ENCODE measurements at places on chromosomes 5 and 9.

- DNase-seq: no peak
Observed at GRCh38 chr5:172421-172820, 18.9 kb upstream of the LRRC14B start.

DNA sequence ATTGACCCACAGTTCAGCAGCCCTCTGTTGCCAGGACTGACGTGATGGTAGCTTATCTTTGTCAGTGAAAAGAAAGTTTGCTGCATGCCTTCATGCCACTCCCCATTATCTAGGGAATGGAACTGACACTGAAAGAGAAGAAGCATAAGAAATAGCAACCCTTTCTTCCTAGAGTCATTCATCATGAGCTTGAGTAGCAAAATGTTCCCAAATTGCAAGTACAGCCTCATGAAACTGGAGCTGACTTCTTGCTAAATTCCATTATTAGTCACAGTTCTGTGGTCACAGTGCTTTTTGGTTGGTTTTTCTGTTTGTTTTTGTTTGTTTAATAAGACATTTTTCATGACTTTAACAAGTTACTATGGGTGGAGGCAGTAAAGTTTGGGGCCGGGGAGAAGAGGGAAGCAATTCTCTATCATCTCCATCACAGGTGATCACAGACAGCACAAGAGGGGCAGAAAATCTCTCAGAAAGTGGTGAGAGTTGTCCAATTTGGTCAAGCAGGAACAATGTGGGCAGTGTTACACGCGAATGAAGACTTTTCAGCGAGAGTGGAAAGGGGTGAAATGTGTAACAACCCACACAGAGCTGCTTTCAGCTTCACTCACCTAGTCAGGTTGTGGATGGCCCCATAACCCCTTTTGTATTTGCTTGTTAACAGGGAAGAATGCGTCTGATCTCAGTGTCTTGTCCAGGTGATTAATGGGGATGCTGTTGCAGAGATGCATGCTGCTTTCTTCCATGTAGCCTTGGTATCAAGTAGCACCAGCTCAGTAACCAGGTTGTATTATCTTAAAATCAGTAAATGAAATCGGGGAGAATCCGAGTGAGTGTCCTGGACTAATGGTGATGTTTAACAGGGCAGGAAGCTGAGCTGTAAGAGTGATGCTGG, 440.4 kb downstream of the DMRT2 start:
- DNase-seq: no peak

DNA sequence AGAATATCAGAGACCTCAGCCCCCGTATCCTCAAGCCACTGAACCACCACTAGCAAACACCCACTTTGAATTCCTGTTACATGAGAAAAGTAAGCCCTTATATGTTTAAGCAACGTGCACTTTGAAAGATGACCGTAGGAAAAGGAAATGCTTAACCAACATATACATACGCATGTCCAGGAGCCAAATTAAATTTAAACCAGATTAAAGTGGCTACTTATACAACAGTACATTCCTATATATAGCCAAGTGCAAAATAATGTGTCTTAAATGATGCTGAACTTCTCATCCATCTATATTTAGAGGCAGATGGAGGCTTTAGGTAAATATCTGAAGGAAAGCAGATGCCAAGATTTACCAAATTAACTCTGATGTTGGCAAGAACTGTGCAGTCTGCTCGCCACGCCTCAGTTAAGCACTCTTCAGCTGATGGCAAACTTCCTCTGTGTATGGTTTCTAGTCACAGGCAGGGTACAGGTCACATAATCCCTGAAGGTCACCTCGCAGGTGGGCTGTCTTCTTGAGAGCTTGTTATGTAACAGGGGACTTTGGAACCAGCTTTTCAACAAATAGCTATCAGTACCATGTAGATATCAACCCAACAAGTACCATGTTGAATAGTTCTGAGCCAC, 8.6 kb downstream of the GCNT4 start:
- DNase-seq: no peak

DNA sequence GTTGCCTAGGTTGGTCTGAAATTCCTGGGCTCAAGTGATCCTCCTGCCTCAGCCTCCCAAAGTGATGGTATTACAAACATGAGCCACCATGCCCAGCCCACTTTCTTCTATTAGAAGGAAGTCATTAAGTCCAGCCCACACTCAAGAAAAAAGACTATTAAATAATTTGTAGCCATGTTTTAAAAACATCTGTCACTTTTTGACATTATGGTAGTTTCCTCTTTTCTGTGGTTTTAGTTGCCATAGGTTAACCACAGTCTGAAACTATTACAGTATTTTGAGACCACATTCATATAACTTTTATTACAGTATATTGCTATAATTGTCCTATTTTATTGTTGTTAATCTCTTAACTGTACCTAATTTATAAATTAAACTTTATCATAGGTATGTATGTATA, 31.9 kb upstream of the C5orf24 start:
- DNase-seq: no peak

DNA sequence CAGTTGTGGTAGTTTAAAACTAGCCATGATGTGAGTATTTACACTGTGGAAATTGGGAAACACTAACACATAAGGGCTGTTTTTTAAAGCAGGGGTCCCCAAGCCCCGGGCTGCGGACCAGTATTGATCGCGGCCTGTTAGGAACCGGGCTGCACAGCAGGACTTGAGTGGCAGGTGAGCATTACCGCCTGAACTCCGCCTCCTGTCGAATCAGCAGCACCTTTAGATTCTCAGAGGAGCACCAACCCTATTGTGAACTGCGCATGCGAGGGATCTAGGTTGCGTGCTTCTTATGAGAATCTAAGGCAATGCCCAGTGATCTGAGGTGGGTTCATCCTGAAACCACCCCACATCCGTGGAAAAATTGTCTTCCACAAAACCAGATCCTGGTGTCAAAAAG, 127.8 kb downstream of the PCSK5 start:
- no peak for DNase-seq

- DNase-seq: no peak
Observed at GRCh38 chr9:137082222-137082924, 4.4 kb upstream of the MAN1B1 start.

- DNase-seq: no peak
Observed at GRCh38 chr5:170200876-170201275, 31.9 kb upstream of the C5orf58 start.

- no peak for DNase-seq
Observed at GRCh38 chr9:128685636-128686489, 3.2 kb upstream of the SET start.

GRCh38 chr5:134456825-134457224, 45.1 kb upstream of the CDKN2AIPNL start:
- DNase-seq: no peak

DNA sequence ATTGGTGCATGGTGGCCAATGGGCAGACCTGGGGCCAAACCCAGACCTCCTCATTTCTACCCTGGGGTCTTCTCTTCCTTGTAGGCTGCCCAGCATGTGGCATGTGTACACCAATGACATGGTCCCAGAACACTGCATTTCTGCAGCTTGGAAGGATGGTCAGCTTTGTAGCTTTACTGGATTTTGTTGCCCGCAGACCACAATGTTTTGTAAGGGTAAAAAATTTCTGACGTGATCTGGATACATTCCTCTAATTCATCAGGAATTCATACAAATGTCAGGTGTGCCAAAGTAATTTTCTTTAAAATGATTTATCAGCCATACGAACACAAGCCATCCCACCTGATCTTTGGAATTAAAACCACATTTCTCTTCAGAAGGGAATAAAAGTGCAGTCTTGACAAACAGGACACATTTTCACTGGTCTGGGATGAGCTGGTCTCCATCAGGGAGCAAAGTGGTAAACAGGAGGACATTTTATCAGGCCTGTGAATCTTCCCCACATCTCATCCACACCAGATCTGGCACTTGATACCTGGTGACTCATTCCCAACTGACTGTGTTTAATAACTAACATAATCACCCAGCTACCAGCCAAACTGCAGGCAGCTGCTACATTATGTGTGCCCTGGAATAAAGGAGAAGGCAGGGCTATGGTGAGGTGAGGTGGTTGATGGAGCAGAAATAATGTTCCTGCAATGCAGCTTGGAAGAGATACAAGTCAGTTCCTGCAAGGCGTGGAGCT, 103.9 kb downstream of the SPOCK1 start:
- no peak for DNase-seq

DNA sequence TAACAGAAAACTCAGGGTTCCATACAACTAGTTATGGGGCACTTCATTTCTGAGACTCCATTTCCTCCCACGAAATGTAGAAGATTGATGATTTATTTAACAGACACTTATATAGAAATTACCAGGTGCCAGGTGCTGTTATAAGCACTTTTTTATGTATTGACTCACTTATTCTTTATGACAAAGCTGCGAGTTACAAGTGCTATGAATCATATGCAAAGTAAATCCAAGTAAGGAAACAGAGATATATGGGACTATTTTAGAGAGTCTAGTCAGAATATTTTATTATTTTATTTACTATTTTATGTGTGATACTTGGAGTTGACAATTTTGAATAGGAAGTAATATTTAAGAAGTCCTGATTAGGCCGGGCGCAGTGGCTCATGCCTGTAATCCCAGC, 822.8 kb upstream of the C9orf72 start:
- DNase-seq: no peak

DNA sequence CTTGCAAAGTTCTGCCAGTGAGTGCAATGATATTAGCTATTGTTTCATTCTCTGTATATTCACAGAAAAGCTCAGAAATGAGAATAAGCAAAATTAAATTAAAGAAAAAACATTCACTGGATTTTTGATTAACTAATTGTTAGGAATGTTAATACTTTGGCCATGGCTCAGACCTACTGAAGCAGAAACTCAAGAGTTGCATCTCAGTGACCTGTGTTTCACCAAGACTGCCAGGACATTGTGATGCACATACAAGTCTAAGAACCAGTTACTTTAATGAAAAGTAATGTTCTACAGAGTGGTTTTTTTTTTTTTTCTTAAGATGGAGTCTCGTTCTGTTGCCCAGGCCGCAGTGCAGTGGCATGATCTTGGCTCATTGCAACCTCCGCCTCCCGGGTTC, 464.9 kb upstream of the NMUR2 start:
- no peak for DNase-seq

DNA sequence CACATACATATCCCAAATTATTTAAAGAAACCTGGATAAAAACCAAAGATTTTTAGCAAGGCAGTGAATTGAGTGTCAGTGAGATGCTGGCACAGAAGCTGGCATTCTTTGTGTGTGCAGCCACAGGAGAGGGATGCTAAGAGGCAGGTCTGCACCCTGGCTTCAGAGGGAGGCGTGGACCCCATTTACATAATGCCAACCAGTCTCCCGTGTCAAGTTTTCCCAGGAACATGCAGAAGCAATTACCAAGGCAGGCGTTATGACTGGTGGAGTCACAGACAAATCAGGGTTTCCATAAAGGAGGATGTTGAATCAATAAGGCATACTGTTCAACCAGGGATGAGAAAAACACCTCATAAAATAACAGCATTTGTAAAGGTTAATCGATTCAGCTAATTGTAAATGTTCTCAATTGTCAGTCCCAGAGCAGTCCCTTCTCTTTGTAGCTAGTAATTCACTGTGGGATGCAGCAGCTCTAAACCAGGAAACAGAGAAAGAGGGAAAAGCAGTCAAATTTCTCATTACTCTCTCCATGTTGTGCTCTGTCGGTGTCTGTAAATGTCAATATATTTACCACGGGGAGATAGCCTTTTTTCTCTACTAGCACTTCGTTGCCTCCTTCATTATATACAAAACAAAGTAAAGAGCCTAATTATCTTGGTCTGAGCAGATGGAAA, 452.4 kb upstream of the GRAMD2B start:
- no peak for DNase-seq

DNA sequence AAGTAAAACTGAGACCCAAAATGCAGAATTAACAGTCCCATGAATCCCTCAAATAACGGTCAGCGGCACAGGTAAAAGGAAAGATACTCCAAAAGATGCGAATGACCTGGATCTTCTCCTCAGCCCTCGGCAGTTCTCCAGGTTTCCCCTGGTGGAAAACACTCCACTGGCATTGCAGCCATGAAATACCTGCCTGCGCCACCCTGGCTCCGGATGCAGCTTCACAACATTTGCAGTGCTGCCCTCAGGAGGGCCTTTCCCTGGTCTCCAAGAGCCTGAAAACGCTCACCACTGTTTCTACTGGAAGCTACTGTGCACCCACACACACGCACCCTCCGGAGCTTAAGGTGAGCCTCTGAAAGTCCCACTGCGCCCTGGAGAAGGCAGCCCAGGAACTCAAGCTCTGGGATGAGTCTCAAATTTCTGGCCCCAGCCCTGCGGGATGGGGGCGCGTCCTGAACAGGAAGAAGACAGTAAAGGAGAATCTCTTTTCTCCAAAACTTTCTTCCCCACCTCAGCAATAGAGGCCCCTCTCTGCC, 612 bp downstream of the UGT3A2 start:
- DNase-seq: no peak

- no peak for DNase-seq
Observed at GRCh38 chr9:136157477-136158265, 39.0 kb upstream of the TMEM250 start.

DNA sequence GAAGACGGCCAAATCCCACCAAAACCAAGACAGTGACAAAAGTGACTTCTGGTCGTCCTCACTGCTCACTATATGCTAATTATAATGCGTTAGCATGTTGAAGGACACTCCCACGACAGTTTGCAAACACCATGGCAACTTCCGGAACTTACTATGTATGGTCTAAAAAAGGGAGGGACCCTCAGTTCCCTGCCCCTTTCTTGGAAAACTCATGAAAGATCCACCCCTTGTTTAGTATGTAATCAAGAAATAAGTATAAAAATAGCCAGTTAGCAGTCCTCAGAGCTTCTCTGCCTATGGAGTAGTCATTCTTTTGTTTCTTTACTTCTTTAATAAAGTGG, 9.5 kb downstream of the FCN2 start:
- DNase-seq: no peak

DNA sequence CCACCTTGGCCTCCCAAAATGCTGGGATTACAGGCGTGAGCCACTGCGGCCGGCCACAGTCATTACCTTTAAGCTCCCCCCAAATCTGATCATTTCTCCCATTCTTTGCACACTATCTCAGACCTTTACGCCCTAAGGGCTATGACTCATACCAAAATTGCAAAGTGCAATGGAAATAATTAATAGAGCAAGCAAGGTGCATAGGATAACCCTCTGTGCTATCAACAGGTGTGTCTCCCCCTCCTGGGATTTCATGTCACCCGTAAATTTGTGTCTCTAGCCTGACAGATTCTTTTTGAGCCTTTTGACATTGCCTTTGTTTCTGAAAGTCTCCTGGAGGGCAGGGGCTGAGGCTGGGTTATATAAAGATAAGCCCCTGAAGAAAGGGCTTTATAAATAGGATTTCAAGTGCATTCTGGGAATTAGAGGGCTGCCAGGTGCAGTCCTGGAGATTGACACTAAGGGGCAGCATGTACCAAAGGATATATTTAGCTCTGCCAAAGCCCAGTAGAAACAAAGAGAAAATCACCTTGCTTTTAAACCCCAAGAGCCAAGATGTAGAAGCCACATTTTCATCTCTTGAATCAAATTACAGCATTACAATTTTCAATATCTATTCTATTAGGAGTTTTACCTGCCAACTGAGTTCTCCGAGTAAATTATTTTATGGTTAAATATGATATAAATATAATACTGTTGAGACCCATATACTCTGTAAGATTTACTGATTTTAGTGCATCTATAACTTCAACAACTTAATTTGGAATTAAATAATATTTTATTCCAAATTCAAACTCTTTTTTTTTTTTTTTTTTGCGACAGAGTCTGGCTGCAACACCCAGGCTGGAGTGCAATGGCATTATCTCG, 18.2 kb downstream of the S100Z start:
- DNase-seq: peak; percentile 28
